ENCODE measurements at places on chromosomes 5 and 9.

- DNase-seq, result no peak
Measured at GRCh38 chr9:133838859-133839507, 100.8 kb upstream of the SARDH start.

GRCh38 chr9:122207096-122207495 is 21.7 kb downstream of the LHX6 start:
- no peak for DNase-seq

GRCh38 chr5:82991678-82992323 is 85.4 kb downstream of the TMEM167A start:
- DNase-seq, result peak; percentile 62

DNA sequence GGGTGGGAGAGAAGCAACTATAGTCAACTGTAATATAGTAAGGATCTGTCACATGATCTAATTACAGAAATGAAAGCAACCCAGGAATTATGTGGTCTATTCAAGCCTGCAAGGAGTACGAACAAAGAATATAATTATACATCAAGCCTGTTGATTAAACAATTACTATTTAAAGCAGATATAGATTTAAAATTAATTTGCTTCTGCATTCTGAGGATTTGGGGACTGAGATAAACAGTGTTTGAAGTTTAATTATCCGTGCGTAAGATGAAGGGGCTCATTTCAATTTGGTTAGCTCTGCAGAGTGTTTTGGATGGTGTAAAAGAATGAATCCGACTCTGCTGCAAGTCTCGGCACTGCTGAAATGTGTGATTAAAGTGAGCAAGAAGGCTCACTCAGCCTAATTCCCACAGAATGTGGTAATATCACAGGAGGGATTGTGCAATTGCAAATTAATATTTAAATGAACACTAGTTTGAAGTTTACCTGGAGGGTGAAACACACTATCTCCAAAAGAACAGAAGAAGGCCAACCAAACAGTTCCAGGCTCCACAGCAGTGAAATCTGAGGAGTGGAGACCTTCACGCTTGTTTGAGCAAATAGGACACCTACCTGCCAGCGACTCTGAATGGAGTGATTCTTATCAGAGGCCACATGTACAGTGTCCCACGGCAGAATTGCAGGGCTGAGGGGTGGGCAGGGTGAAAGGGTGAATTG is 420.6 kb upstream of the SLC30A5 start:
- DNase-seq, result no peak

DNA sequence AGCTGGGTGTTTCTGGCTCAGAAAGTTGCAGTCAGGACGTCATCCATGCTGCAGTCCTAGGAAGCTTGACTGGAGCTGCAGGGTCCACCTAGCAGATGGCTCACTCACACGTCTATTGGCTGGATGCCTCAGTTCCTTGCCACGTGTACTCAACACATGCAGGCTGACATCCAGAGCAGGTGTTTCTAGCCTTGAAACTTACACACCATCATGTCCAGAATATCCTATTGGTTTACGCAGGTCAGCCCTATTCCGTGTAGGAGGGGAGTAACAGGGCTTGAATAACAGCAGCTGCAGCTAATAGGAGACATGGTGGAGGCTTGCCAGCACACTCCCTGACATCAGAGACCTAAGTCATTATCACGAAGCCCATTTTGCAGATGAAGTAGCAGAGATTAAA is 473.5 kb downstream of the ACTL7B start:
- no peak for DNase-seq

DNA sequence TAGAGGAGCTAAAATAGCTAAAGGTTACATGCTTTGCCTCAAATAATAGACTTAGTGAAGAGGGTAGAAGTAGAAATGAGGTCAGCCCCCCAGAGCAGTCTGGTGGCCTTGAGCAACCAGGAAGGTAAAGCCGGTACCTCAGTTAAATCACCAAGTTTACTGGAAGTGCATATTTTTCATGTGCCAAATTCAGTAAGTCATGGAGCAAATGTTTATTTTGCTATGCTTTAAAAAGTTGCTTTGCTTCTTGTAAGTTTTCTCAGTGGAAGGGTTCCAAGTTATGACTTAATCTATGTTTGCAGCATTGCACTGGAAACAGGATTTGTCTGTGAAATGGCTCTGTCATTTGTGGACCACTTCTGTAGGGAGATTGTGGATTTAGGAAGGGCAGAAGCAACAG is 256.7 kb downstream of the ARRDC3 start:
- peak; percentile 96 for DNase-seq

- no peak for DNase-seq
Measured at GRCh38 chr5:60700416-60700757, 421 bp upstream of the DEPDC1B start.

GRCh38 chr5:78549043-78549442 is 99.5 kb downstream of the LHFPL2 start:
- peak; percentile 47 for DNase-seq

GRCh38 chr5:111836426-111836825 is 79.4 kb upstream of the NREP start:
- DNase-seq, result peak; percentile 17

- DNase-seq, result peak; percentile 48
Measured at GRCh38 chr9:73916016-73916673, 581.0 kb upstream of the RORB start.

DNA sequence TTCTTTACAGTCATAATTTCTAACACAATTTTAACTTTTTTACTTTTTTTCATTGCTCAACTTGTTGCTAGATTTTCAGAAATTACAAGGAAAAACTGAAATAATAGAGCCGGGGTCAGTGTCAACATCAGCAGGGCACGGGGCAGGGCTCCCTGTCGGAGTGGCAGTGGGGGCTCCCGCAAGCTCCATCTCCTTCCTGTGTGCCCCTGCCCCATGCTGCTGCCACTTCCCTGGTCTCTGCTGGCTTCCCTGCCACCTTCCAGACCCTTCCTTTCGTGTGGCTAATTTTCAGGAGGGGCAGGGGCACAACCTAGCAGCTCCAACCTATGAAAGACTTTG is 1.0 kb upstream of the EXOC3 start:
- DNase-seq, result no peak

DNA sequence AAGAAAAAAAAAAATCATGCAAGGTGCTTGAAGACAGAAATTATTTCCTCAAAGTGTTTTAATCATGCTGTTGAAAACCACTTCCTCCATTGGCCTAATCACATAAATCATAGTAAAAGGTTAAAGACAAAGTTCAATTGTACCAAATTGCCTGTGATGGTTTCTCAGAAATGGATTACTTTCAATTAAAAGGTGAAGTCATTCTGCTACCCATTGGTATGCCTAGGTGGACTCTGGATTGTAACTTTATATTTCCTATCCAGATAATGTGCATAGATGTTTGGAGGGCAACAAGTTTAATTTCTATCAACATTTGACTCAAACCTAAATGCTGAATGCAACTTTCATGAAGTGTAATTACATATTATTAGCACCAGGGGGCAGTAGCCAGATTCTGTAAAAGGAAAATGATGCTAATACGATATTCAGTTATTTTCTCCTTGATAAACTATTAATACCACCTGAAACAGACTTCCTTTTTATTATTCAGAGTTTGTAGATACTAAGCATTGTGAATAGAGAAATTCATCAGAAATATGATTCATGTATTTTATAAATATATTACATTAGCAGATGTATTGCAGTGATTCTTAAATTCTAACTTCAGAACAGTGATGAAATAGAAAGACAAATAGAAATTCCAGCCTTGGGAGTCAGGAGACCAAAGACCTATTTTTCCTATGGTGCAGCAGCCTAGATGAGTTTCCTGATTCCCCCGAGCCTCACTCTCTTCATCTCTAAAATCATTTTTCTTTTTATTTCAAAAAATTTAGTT is 148.2 kb downstream of the CAAP1 start:
- peak; percentile 28 for DNase-seq

Data from iris pigment epithelial cell (primary cell).